ENCODE measurements at places on chromosomes 1 and 21. TPM values are rescaled to one million over a fixed set of nuclear protein-coding genes. Genes with fewer than 3 reads are reported as not detected.

HPDL gene
- total RNA-seq, result 10.6 TPM

DIO1 gene
- total RNA-seq, result not detected

SPOCD1 gene
- 0.56 TPM for total RNA-seq

TSPEAR gene
- total RNA-seq, result not detected

GRCh38 chr21:44500111-44500510, 39.9 kb downstream of the KRTAP10-1 start:
- no peak overlapping the region for H3K27ac ChIP-seq
- H3K4me1 ChIP-seq, result peaks cover 8% of the 10 kb centered on the region
- no peak for DNase-seq
- peaks cover 5% of the 10 kb centered on the region for H3K36me3 ChIP-seq

DNA sequence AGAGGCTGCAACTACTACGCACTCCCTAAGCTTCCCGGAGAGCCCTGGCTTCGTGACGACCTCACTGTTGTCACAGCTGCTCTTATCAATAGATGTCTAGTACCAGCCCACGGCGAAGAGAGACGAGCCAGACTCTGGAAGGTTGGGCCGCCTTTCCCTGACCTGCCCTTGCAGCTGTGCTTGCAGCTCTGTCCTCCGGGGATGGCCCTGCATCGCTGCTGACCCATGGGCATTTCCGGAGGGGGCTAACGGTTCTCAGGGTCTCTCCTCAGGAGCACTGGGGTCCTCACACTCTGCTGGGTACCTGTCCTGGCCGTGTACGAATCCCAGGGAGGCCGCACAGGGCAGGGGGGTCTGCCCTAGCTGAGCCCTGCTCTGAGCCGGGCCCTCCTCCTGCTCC, 93.8 kb upstream of the COL6A1 start:
- H3K27ac ChIP-seq, result no peak overlapping the region
- H3K36me3 ChIP-seq, result no peaks in the 10 kb centered on the region
- H3K4me3 ChIP-seq, result no peak overlapping the region
- H3K4me1 ChIP-seq, result peaks cover 31% of the 10 kb centered on the region
- no peak for DNase-seq
- H3K27me3 ChIP-seq, result peaks cover 14% of the 10 kb centered on the region

DNA sequence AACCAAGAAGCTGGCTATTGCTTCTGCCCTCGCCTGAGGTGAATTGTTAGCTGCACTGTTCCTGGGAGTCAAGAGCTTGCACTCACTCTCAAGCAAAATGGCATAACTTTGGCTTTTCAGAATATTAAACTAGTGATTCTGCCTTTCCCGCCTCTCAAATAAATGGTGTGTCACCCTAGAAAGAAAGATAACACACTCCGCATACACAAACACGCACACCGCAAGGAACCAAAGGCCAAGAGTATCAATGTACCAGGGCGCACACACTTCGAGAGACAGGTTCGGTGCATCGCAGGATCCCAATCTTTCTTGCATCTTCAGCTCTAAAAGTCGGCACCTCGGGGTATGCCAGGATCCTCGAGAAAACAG, 470 bp upstream of the RTCA start:
- no peak for DNase-seq
- peaks cover 31% of the 10 kb centered on the region for H3K4me1 ChIP-seq
- peak overlapping the region; percentile 99 for H3K4me3 ChIP-seq
- peaks cover 37% of the 10 kb centered on the region for H3K36me3 ChIP-seq
- peak overlapping the region; percentile 98 for H3K27ac ChIP-seq

DNA sequence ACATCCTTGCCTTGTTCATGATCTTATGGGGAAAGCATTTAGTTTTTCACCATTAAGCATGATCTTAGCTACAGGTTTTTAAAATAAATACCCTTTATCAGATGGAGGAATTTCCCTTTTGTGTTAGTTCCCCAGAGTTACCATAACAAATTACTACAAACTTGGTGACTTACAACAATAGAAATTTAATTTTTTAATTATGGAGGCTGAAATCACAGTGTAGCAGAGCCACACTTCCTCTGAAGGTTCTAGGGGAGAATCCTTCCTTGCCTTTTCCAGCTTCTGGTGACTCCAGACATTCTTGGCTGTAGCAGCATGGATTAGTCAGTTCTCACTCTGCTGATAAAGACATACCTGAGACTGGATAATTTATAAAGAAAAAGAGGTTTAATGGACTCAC, 18.5 kb downstream of the MIGA1 start:
- no peak overlapping the region for H3K4me3 ChIP-seq
- H3K4me1 ChIP-seq, result peaks cover 26% of the 10 kb centered on the region
- no peaks in the 10 kb centered on the region for H3K27me3 ChIP-seq

DNA sequence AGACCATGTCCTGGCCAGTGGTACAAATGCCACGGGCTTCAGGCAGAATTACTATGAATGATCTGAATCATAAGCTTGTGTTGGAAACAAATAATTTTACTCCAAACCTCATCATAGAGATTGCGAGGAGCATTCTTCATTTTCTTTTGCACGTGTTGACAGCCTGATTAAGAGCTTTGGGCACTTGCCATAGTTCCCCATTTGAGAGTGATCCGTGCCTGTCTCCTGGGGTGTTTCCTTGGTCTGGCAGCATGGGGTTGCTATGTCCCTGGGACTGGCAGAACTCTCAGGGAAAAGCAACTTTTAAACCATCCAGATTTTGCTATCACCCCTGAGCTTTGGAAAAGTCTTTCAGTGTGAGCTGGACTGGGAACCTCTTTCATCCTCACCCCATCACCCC, 54.3 kb upstream of the KCNJ6 start:
- no peaks in the 10 kb centered on the region for H3K36me3 ChIP-seq
- DNase-seq, result no peak
- no peaks in the 10 kb centered on the region for H3K27me3 ChIP-seq
- no peak overlapping the region for H3K27ac ChIP-seq
- H3K4me1 ChIP-seq, result peaks cover 16% of the 10 kb centered on the region
- H3K4me3 ChIP-seq, result no peak overlapping the region

- H3K4me1 ChIP-seq, result peaks cover 4% of the 10 kb centered on the region
- no peaks in the 10 kb centered on the region for H3K36me3 ChIP-seq
- no peaks in the 10 kb centered on the region for H3K27me3 ChIP-seq
- H3K4me3 ChIP-seq, result no peak overlapping the region
Measured at GRCh38 chr1:112836642-112837041, 119.4 kb downstream of the SLC16A1 start.
